Fibroblast of mammary gland (primary cell): ENCODE measurements at places on chromosomes 12 and 14.

GRCh38 chr14:105249182-105250007 lies 1.1 kb downstream of the BTBD6 start:
- DNase-seq = no peak

- DNase-seq = no peak
Measured at GRCh38 chr12:116515684-116516083, 43.5 kb upstream of the MAP1LC3B2 start.

- no peak for DNase-seq
Measured at GRCh38 chr12:69440016-69440415, 30.2 kb upstream of the FRS2 start.

GRCh38 chr12:131370321-131370720 lies 340.6 kb upstream of the SFSWAP start:
- no peak for DNase-seq

DNA sequence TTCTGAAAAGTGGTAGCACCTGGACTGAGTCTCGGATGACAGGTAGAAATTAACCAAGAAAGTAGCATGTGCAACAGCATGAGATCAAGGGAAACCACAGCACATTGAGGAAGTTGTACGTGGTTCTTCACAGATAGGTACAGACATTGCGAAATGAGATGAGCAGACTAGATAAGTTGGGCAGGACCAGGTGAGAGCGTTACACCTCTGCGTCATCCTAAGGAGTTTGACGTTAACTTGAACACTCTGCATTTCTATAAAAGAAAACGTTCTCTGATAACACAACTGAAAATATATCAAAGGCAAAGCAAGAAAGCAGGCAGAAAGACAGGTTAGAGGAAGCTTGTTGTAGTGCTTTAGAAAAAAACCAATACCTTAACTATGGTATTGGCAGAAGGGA lies 98.5 kb upstream of the RASSF8 start:
- DNase-seq = no peak
